ENCODE measurements at places on chromosomes 6 and 20.

GRCh38 chr20:19405958-19406357 is 193.5 kb downstream of the SLC24A3 start:
- no peak for DNase-seq

DNA sequence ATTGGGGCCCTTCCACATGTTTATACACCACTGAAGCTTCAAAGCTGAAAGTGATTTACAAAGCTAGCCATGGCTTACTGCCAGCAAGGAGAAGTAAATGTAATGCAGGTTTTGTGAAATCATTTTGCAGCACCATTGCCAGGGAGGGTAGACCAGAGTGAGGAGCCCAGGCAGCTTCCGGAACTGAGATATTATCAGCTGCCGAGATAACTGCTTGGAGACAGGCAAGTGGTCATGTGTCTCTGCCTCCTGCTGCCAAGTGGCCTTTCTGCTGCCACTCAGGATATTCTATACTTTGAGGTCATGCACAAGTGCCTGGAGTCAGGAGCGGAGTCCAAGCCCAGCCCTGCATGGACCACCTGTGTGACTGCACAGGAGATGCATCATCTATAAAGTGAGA is 160.2 kb downstream of the SYNDIG1 start:
- no peak for DNase-seq

- peak; percentile 3 for DNase-seq
Observed at GRCh38 chr6:27693766-27694546, 218.2 kb downstream of the OR2B2 start.

DNA sequence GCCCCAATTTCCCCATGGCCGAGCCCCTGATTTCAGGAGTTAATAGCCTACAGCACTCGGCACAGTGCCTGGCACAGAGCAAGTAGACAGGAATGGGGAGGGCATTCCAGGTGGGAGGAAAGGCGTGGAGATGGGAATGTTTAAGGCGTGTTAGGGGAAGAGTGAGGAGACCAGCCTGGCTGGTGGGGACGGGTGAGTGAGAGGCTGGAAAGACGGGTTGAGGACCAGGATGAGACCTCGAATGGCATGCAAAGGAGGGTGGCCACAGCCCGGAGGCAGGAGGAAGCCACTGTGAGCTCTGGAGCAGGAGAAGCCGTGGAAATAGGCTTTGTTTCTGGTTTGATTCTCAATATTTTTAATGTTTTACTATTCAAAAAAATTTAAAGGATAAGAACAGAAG is 49.5 kb downstream of the CEBPB start:
- no peak for DNase-seq

GRCh38 chr20:887137-887536 is 29.0 kb downstream of the ANGPT4 start:
- DNase-seq: no peak

DNA sequence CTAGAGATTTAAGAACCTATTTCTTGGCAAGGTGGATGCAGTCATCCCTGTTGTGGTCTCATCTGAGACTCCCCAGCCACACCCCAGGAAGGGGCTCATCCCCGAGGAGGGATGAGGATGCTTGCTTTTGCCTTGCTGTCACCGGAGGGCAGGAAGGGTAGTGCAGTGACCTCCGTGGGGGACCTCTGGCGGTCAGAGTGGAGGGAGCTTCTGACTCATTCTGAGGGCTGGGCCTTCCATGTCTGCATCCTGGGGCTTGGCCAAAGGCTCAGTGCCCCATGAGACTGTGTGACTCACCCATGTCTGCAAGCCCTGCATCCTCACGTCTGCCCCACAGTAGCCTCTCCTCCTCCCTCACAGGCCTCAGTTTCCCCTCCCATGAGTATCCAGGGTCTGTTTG is 38.7 kb downstream of the UQCC2 start:
- DNase-seq: no peak

GRCh38 chr20:36532388-36532787 is 8.9 kb upstream of the MYL9 start:
- no peak for DNase-seq

GRCh38 chr6:109891924-109892323 is 86.2 kb upstream of the GPR6 start:
- no peak for DNase-seq

GRCh38 chr20:35398660-35399144 is 13.1 kb downstream of the UQCC1 start:
- DNase-seq: no peak

GRCh38 chr6:112044856-112045255 is 9.0 kb upstream of the CCN6 start:
- DNase-seq: no peak

- no peak for DNase-seq
Observed at GRCh38 chr6:45678285-45678607, 300.5 kb upstream of the SUPT3H start.

- no peak for DNase-seq
Observed at GRCh38 chr6:128532827-128533226, 12.4 kb upstream of the PTPRK start.

GRCh38 chr6:136415351-136416007 is 125.8 kb upstream of the BCLAF1 start:
- DNase-seq: no peak

DNA sequence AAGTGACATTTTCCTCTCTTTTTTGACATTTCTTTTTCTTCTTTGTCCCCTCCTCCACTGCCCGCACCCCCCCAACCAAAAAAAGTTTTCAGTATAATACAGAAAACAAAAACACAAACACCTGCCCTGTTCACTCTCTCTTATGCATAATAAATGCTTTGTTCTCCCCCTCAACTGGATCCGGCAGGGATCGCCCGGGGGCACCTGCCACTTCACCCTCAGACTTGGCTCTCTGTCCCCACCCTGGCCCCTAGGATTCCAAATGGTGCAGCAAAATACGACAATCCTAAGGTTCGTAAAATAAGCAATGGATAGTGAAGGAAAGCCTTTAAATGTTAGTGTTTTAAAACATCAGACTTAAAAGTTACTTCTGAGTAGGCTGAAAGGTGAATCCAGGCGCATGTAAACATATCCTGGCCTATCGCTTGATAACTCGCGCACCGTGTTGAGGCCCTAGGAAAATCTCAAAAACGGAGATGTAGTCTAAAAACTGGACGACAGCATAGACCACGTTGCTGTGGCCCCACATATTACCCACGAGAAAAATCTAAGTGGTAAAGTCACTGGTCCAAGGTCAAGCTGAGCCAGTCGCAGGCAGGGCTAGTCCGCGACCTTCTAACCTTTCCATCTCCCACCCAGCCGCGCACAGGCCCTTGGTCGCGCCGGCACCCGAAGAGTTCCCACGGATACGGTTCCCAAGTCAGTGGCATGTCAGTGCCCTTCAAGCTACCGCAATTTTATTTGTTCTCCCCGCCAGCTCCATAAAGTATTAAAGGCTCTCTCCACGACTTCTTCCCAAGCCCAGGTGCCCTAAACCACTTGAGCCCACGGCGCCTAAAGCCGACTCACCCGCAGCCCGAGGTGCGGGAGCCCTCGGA is 130.8 kb downstream of the OGFRL1 start:
- no peak for DNase-seq

GRCh38 chr6:138572885-138573284 is 73.6 kb upstream of the NHSL1 start:
- no peak for DNase-seq

- no peak for DNase-seq
Observed at GRCh38 chr6:128131036-128131435, 230.2 kb upstream of the THEMIS start.

- DNase-seq: no peak
Observed at GRCh38 chr20:36717657-36718056, 28.2 kb downstream of the NDRG3 start.

DNA sequence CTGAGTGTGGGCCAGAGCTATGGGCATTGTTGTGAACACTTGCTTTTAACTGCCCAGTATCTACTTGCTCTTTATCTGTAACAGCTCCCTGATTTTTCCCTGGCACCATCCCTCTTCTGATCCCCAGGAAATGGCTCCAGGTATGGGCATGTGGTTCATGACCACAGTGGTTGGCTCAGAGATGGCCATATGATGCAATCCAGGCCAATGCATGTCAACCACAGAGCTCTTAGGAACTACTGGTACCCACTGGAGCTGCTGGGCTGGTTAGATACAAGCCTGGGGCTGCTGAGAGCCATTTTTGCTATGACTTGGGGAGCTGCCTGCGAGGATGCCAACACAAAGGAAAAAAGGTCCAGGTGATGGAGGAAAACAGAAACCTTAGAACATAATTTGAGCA is 55.6 kb downstream of the KCNB1 start:
- no peak for DNase-seq
